ENCODE measurements at places on chromosomes 2 and 18.

GRCh38 chr18:26919627-26920026 lies 54.1 kb upstream of the AQP4 start:
- DNase-seq, result no peak

DNA sequence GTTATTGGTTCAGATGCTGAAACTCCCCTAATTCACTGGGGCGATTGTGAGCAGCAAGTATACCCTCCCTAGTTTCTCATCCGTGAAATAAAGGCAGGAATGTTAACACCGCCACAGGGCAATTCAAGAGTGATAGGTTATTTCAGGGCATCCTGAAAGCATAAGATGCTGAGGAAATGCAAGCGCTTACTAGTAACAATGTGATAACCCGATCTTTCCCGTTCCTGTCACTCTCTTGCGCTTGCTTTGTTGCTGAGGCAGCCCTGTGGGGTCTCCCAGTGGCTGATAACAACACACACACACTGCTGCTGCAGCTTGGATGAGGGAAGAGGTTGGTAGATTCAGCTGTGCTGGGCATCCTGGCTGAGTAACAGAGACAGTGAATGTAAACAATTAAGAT lies 259.3 kb downstream of the AGPS start:
- DNase-seq, result no peak

GRCh38 chr2:106960683-106961161 lies 74.8 kb upstream of the ST6GAL2 start:
- no peak for DNase-seq

GRCh38 chr2:231276987-231277386 lies 78.6 kb downstream of the ARMC9 start:
- DNase-seq, result no peak

DNA sequence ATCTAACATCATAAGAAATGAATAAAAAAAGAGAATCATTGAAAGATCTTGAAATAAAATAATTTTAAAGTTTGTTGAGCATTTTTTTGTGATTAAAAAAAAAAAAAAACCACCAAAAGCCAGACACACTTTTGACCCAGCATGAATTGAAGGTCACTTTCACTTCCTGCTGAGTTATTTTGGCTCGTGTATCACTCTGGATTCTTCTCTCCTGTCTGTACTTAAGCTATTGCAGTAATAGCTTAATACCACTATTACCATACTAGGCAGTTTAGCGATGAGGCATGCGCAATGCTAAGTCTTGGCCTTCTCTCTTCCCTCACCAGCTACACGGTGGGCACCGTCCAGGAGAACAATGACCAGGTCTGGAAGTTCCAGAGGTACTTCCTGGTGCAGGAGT lies 54.5 kb upstream of the SPP2 start:
- no peak for DNase-seq

- no peak for DNase-seq
Observed at GRCh38 chr2:237692601-237693290, 65.4 kb downstream of the LRRFIP1 start.

DNA sequence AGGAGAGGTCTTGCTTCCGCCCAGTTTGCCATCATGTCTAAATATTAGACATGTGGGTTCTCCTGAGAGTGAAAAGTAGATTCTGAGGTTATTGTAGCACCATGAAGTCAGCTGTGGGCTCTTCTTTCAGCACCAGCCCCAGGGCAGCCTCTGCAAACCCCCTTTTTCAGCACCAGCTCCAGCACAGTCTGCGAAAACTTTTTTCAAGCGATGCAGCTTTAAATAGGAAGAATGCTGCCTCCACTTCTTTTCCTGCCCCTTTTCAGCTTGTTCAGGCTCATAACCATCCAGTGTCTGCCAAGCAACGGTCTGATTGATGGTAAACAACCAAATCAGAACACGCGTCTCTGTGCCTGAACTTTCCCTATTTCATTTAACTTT lies at the start of gene COL5A2:
COL5A2 (minus strand) TSS at position 192 of the 381 bp plus-strand sequence; CDS start at position 35, 157 bp downstream.
- no peak for DNase-seq

DNA sequence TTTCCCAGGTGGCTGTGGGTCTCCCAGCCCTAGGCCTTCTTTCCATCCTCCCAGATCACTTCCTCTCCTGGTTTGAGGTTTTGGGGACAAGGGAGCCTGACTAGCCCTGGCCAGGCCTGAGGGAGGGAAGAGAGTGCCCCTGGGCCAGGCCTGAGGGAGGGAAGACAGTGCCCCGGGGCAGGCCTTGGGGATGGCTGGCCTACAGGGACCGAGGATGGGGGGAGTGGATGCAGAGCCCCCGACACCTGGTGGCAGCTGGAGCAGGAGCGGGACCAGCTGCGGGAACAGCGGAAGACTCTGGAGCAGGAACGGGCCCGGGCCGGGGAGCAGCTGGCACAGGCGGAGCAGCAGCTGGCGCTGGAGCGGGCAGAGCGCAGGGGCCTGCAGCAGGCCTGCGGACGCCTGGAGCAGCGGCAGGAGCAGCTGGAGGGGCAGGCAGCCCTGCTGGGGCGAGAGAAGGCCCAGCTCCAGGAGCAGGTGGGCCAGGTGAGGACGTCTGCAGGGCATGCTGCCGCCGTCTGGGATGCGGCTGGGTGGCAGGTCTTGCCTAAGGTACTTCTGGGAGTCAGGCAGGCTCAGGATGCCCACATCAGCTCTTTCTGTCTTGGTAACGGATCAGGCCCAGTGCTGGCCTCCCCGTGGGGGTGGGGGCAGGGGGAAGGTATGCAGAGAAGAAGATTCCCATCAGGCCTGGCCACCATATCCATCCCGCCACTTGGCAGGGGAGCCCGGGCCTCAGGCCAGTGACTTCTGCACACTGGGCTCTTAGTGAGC lies 29.2 kb downstream of the CROCC2 start:
- DNase-seq, result no peak

DNA sequence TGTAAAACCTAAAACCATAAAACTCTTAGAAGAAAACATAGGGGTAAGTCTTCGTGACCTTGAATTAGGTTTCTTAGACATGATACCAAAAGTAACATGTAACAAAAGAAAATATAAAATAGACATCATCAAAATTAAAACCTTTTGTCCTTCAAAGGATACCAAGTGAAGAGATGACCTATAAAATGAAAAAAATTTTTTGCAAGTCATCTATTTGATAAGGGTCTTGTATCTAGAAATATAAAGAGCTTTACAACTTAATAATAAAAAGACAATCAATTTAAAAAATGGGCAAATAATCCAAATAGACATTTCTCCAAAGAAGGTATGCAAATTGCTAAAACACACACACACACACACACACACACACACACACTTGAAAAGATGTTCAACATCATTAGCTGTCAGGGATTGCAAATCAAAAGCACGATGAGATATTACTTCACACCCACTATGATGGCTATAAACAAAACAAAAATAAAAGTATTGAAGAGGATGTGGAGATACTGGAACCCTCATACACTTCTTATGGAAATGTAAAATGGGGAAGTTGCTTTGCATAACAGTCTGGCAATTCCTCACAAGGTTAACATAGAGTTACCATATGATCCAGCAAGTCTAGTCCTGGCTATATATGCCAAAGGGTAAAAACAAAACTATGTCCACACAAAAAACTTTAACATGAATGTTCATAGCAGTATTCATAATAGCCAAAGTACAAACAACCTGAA lies 23.3 kb downstream of the SPDYA start:
- no peak for DNase-seq

- DNase-seq, result no peak
Observed at GRCh38 chr2:106546391-106546990, 59.3 kb downstream of the CD8B2 start.

DNA sequence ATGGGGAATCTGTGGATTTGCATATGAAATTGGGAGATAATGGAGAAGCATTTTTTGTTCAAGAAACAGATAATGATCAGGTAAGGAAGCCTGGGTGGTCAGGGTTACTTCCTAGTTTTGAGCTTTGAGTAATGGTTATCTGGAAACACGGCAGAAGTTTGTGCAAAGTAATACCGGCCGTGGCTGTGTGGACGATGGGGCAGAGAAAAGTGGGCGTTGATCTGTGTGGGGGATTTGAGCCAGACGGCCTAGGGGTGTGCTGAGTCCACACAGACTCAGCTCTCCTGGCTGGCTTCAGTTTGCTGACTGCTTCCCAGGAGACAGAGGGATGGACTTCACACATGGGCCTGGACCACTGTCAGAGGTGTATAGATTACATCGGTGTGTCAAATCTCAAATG lies 21.3 kb downstream of the LPIN1 start:
- DNase-seq, result no peak

Measured in stimulated activated naive CD8-positive, alpha-beta T cell treated with anti-CD3 and anti-CD28 coated beads, Interleukin-15, Interleukin-2, amounts not matched to agents 100 U/mL and 50 U/mL, for 24 hours (primary cell).